ENCODE measurements at places on chromosomes 3 and 15.

- DNase-seq: no peak
These were observed 332.6 kb upstream of the KCNMB2 start for GRCh38 chr3:178203650-178204049.

DNA sequence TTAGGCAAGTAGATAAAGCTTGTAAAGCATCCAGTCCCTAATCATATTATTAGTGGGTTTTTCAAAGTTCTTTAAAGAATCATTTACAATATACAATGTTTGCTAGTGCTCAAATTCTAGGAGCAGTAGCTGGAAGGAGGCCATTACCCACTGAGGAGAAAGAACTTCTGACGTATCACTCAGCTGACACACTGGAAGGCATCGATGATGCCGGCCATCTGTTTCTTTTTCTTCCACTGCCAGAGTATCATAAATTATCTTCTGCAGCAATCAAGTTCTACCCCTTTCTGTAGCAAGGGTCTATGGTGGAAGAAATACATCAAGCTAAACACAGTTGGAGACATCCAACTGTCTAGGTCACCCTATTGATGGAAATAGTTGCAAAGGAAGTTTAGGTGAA is 243.2 kb upstream of the LRRN1 start:
- DNase-seq: no peak

DNA sequence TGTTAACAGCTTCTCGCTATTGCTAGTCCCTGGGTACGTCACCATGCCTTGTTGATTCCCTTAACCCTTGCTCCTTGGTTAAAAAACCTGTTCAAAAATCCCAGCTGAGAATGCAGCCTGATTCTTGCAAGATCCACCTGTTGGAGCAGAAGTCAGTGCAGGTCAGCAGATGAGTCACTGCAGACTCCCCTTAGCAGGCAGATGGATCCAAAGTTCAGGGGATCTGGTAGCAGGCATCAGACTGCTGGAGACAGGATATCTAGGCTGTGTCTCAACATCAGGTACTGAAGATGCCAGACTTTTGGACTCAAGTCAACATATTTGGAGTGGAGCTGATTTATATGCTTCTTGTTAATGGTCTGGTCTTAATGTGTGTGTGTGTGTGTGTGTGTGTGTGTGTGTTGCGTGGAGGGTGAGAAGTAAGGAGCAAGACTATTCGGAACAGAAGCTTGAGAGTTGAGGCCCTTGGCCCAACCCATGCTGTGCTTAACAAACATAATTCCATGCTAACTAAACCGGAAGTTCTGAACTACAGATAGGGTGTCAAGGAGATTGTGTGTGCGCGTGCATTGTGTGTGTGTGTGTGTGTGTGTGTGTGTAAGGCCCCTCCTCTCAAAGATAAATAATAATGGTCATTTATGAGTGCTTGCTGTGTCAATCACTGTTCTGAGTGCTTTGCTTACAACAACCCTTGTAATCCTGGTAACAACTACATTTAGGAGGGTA is 1.0 kb upstream of the C3orf52 start:
- no peak for DNase-seq

GRCh38 chr3:169272532-169272931 is 391.0 kb downstream of the MECOM start:
- DNase-seq: no peak

GRCh38 chr3:78644847-78645246 is 1123.0 kb downstream of the ROBO1 start:
- DNase-seq: no peak
